ENCODE measurements at places on chromosomes 12 and 14. TPM values are rescaled to one million over a fixed set of nuclear protein-coding genes. Genes with fewer than 3 reads are reported as not detected.

The TAS2R30 gene
- not detected for total RNA-seq

The GALNT16 gene
- 3.6 TPM for total RNA-seq

The SLC15A4 gene
- 21.2 TPM for total RNA-seq

The AEBP2 gene
- 23.8 TPM for total RNA-seq

The TMEM19 gene
- 31.2 TPM for total RNA-seq

The BCL7A gene
- 9.9 TPM for total RNA-seq

The RCOR1 gene
- 28.1 TPM for total RNA-seq

The EFS gene
- not detected for total RNA-seq

The DNAI7 gene
- total RNA-seq = 0.07 TPM

The SLCO1B3 gene
- 14.3 TPM for total RNA-seq

The CD4 gene
- not detected for total RNA-seq

The DDN gene
- total RNA-seq = 0.66 TPM

The FAM90A1 gene
- total RNA-seq = 0.07 TPM

The TDRD9 gene
- not detected for total RNA-seq

The RDH16 gene
- total RNA-seq = 0.05 TPM

The HPD gene
- 1.3 TPM for total RNA-seq

The RDH5 gene
- total RNA-seq = 2.6 TPM

The SDS gene
- 0.64 TPM for total RNA-seq

The SUOX gene
- total RNA-seq = 11.5 TPM

The LRP1-AS gene
- total RNA-seq = not detected

The NOS1 gene
- 0.52 TPM for total RNA-seq

The SLC2A14 gene
- total RNA-seq = 0.08 TPM

The BHLHE41 gene
- 0.57 TPM for total RNA-seq

The IFI27 gene
- total RNA-seq = 0.62 TPM

The PIGH gene
- 18.8 TPM for total RNA-seq

The HSPA2 gene
- total RNA-seq = 45.6 TPM

The CYP46A1 gene
- total RNA-seq = 0.14 TPM

The SIX6 gene
- not detected for total RNA-seq

The RBP5 gene
- not detected for total RNA-seq

The SVOP gene
- not detected for total RNA-seq

The JAG2 gene
- total RNA-seq = 24.5 TPM

The PTPRO gene
- not detected for total RNA-seq

The CLEC6A gene
- total RNA-seq = not detected

The SLC2A3 gene
- total RNA-seq = 5.2 TPM

The KRT3 gene
- not detected for total RNA-seq

The PRPH gene
- total RNA-seq = 1.6 TPM

The MAP4K5 gene
- 44.1 TPM for total RNA-seq

The CISTR gene
- total RNA-seq = not detected
